Ascending aorta (tissue), 2 donors: ENCODE measurements at places on chromosomes 1 and 21. TPM values are rescaled to one million over a fixed set of nuclear protein-coding genes. Genes with fewer than 3 reads are reported as not detected.

DNA sequence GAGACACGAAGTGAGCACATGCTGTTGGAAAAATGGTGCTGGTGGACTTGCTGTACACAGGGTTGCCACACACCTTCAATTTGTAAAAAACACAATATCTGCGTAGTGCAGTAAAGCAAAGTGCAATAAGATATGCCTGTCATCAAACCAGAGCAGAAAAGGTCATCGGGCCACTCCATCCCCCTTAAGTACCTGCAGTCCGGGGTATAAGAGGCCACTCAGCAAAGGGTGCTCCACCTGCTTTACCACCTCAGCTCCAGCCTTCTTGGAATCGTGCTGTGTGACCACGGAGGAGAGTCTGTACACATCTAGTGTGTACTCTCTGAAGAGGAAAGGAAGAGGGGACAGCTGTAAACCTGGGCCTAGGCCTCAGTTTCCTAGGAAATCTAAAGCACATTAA, 10.9 kb downstream of the YARS1 start:
- no peak overlapping the region for H3K27ac ChIP-seq
- peaks cover 71% of the 10 kb centered on the region for H3K36me3 ChIP-seq
- no peaks in the 10 kb centered on the region for H3K4me1 ChIP-seq
- DNase-seq, result no peak
- H3K4me3 ChIP-seq, result no peak overlapping the region

Gene PRKAA2
- total RNA-seq, result 1.4 TPM

Gene TRIM58
- total RNA-seq, result 0.53 TPM

- no peak overlapping the region for H3K4me3 ChIP-seq
- no peak overlapping the region for H3K27ac ChIP-seq
- H3K36me3 ChIP-seq, result no peaks in the 10 kb centered on the region
Measured at GRCh38 chr1:217052196-217052595, 329.0 kb upstream of the ESRRG start.

DNA sequence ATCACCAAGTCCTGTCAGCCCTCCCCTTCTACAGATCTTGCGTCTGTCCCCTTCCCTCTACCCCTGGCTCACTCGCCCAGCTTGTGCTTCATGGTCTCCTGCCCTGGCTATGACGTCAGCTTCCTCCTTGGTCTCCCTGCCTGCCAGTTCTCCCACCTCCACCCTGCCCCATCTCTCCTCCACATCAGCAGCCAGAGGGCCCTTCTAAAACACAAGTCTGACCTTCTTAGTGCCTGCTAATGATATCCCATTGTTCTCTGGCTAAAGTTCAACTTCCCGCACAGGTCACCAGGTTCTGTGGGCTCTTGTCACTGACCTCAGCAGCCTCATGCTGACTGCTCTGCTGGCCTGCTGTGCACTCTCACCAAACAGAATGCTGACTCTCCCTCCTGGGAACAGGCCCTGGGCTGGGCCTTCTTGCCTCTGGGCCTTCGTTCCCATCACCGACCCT, 24.7 kb upstream of the MYCL start:
- no peaks in the 10 kb centered on the region for H3K4me1 ChIP-seq
- H3K27ac ChIP-seq, result no peak overlapping the region
- no peaks in the 10 kb centered on the region for H3K36me3 ChIP-seq
- no peak overlapping the region for H3K4me3 ChIP-seq

- H3K4me1 ChIP-seq, result peaks cover 27% of the 10 kb centered on the region
- H3K27me3 ChIP-seq, result no peaks in the 10 kb centered on the region
- H3K27ac ChIP-seq, result peak within 1 kb of the TSS; percentile 96
Measured at GRCh38 chr1:244451539-244451950, at the start of gene ADSS2. Gene ADSS2, minus strand, starts transcription at chr1:244451909. Its CDS starts 92 bp downstream, at chr1:244451817.

DNA sequence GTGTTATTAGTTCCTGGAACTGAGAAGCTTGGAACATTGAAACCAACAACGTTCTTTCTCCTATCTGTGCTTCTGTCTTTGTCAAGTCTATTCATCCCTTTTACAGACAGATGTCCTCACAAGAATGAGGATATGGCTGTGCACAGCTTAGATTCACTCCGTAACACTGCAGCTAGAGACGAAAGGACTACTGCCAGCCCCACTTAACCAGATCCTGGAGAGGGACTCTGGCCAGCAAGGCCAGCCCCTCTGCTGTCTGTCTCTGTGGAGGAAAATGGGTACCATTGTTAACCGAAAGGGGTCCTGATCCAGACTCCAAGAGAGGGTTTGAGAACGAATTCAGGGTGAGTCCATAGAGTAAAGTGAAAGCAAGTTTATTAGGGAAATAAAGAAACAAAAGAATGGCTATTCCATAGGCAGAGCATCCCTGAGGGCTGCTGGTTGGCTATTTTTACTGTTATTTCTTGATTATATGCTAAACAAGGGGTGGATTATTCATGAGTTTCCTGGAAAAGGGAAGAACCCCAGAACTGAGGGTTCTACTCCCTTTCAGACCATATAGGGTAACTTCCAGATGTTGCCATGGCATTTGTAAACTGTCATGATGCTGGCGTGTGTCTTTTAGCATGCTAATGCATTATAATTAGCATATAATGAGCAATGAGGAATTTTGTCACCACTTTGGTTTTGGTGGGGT, 17.4 kb upstream of the USP24 start:
- H3K27ac ChIP-seq, result no peak overlapping the region
- no peaks in the 10 kb centered on the region for H3K27me3 ChIP-seq
- DNase-seq, result no peak
- H3K4me3 ChIP-seq, result no peak overlapping the region

DNA sequence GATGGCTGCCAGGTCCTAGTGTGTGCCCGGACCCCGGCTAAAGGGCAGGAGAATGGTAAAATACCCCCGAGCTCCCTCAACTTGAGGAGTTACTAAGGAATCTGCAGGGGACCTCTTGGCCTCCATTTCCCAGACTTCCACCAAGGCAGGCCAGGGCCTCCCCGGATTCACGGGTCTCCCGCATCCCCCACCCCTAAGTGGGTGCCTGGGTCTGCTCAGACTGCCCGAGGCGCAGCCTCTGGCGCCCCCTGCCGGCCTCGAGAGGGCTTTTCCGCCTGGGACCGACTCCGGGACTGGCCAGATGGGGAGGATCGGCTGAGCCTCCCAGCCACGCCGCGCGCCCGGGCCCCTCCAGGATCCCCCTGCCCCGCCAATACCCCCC, 1.7 kb downstream of the PLEKHG5 start:
- no peaks in the 10 kb centered on the region for H3K36me3 ChIP-seq
- no peak overlapping the region for H3K27ac ChIP-seq
- H3K4me1 ChIP-seq, result peaks cover 5% of the 10 kb centered on the region
- H3K27me3 ChIP-seq, result no peaks in the 10 kb centered on the region
- DNase-seq, result peak; percentile 79

DNA sequence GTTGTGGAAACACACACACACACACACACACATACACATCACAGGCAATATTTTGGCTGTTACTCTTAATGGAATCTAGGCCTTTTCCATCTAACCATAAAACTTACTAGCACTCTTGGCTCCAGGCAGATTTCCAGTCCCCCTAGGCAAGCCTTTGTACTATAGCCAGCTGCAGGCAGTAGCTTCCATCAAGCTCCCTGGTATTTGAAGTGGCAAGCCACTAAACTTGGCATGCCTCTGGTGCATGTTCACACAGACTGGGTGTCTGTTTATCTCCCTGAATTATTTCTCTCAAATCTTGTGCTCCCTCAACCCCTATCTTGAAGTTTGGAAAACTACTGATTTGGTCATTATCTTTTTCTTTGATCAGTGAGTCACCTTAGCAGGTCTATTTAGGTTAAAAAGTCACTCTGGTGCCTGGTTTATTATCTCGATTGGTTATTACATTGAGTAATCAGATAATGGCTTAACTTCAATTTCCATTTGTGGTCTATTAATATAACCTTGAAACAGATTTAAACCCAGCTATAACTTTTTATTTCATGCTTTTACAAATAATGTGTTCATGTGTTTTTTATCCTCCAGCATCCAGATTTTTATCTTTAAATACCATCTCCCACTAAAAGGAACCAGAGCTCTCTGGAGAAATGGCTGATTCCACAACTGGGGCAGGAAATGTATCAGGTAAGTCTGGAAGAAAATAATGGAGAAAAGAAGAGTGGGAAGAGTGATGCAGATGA, 2.7 kb upstream of the RBM15 start:
- H3K4me1 ChIP-seq, result peaks cover 14% of the 10 kb centered on the region
- H3K27ac ChIP-seq, result no peak overlapping the region
- peaks cover under 1% of the 10 kb centered on the region for H3K36me3 ChIP-seq
- no peak overlapping the region for H3K4me3 ChIP-seq
- H3K27me3 ChIP-seq, result no peaks in the 10 kb centered on the region
- DNase-seq, result no peak

DNA sequence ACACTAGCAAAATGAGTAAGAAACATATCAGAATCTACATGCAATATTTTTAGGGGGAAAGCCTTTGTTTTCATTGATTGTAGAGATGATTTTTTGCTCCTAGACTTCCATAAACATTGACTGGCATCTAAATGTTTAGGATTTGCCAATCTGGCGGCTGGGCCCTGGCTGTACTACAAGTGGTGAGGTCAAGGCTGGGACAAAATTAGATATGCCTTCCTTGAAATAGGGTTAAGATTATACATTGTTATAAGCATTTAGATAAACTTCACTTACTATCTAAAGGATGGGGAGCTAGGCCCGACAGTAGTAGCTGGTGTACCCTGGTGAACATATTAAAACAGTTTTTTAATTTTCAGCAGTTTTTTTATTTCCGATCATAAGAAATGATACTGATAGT, 5.2 kb downstream of the NFIA start:
- DNase-seq, result no peak
- peak overlapping the region; percentile 95 for H3K27ac ChIP-seq
- H3K4me3 ChIP-seq, result peak overlapping the region; percentile 1
- H3K36me3 ChIP-seq, result no peaks in the 10 kb centered on the region
- H3K27me3 ChIP-seq, result no peaks in the 10 kb centered on the region
